Activated effector memory CD4-positive, alpha-beta T cell treated with Interleukin-2 at 50 U/mL for 16 hours (primary cell): ENCODE measurements at places on chromosomes 3 and 15.

GRCh38 chr15:29449136-29449535, 179.5 kb upstream of the NSMCE3 start:
- no peak for DNase-seq

DNA sequence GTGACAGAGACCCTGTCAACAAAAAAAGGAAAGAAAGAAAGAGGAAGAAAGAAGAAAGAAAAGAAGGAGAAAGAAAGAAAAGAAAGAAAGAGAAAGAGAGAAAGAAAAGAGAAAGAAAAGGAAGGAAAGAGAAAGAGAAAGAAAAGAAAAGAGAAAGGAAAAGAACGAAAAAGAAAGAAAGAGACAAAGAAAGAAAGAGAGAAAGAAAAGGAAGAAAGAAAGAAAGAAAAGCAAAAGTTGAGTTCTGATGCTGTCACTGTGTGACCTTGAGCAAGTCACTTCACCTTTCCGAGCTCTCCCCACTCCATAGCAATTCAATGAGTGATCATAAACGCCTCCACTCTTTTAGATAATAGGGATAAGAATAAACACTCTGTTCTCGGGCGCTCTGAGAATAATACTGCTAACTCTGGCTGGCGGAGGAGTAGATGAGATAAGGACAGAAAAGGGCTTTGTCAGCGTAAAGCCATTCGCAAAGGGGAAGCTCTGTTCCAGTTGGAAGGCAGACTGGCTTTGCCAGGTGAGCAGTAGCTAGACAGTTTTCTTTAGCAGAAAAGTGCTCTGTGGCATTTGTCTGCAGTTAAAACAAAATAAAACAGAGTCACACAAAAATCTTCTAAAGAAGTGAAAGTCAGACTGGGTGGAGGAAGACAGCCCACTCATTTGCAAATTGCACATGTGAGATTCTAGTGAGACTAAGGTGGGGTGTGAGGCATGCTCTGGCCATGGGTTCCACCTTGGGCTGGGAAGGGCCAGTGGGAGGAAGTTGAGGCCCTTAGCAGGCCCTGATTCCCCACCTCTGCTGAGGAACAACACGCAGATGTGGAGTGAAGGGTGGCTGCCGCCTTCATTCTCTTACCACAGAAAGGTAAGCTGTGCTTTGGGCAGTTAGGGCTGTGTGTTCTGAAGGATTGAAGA, 9.6 kb upstream of the FLNB start:
- no peak for DNase-seq

GRCh38 chr15:94991718-94992117, 760.4 kb downstream of the MCTP2 start:
- no peak for DNase-seq

GRCh38 chr15:55241891-55242290, 45.1 kb upstream of the RSL24D1 start:
- DNase-seq: no peak

DNA sequence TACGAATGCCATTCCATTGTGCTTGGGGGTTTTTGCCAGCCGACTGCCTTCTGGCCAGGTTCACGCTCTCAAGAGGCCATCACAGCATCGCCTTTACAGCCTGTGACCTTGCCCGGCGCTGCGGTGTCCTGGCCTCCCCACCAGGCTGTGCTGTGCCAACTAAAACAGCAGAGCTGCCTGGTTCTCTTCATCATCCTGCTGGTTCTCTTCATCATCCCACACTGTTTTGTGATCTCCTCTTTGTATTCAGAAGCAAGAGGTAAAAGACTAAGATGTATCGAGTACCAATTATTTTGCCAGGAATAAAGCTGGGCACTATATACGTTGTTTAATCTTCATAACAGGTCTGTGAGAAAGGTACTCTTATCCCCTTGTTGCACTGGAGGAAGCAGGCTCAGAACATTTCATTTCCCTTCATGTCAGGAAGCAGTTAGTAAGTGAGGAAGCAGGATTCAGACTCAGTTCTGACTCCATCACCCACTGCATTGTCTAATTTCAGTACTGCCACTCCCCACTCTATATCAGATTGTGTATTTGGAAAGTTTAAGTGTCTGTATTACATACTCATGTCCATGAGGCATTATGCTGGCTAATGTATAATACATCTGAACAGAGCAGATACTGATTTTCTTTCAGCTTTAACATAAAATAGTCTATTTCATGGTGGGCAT, 92.7 kb downstream of the LRRC28 start:
- peak; percentile 9 for DNase-seq

DNA sequence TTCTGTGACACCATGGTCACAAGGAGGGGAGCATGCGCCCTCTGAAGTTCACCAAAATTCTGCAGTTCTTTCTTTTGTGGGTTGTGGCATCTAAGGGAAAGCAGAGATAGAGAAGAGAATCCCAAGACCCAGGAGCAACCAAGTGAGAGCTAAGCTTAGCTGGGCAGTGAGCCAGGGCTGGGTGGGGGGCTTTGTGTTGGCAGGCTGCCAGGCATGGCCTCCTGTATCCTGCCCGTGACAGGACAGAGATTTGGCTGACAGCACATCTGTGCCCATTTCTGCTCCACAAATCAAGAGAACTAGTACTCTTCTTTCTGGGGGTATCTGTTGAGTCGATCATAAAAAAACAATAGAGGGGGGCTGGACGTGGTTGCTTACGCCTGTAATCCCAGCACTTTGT, 66.2 kb downstream of the NMNAT3 start:
- no peak for DNase-seq

DNA sequence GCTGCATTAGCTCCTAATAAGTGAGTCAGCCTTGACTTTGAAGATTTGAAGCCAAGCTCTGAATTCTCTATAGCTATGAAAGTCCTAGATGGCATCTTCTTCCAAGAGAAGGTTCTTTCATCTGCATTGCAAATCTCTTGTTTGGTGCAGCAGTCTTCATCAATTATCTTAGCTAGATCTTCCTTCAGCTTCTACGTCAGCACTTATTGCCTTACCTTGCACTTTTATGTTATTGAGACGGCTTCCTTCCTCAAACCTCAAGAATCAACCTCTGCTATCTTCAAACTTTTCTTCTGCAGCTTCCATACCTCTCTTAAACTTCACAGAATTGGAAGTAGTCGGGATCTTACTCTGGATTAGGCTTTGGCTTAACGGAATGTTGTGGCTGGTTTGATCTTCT, 167.6 kb downstream of the SCAPER start:
- DNase-seq: no peak

DNA sequence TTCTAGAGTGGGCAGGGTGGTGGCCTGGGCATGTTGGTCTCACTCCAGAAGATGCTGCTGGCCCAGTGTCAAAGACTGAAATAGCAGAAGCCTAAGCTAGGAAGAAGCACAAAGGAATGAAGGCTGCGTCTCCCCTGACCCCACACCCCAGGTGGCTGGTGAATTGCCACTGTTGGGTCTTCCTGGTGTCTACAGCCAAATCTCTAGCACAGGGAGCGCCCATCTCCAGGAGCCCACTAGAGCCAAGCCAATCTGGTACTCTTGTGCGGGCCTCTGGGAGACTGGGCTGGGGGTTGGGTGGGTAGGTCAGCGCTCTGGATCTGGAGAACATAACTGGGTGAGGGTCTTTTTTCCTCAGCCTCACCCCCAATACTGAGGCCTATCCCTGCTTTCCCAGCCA, 894 bp downstream of the TUSC2 start:
- DNase-seq: no peak

GRCh38 chr15:66785637-66786036, 83.6 kb downstream of the SMAD6 start:
- DNase-seq: no peak
